CD4-positive, alpha-beta T cell treated with Interleukin-21 for 1 hour (primary cell): ENCODE measurements at places on chromosomes 6 and 20.
A peak's percentile ranks its signal among the peaks of the same experiment; 100 is the strongest.

- DNase-seq = no peak
Observed at GRCh38 chr6:80158478-80158989, 52.1 kb downstream of the BCKDHB start.

- DNase-seq = no peak
Observed at GRCh38 chr6:3032986-3033385, 33.3 kb downstream of the NQO2 start.

GRCh38 chr6:149628875-149629510 is 19.5 kb downstream of the KATNA1 start:
- no peak for DNase-seq

DNA sequence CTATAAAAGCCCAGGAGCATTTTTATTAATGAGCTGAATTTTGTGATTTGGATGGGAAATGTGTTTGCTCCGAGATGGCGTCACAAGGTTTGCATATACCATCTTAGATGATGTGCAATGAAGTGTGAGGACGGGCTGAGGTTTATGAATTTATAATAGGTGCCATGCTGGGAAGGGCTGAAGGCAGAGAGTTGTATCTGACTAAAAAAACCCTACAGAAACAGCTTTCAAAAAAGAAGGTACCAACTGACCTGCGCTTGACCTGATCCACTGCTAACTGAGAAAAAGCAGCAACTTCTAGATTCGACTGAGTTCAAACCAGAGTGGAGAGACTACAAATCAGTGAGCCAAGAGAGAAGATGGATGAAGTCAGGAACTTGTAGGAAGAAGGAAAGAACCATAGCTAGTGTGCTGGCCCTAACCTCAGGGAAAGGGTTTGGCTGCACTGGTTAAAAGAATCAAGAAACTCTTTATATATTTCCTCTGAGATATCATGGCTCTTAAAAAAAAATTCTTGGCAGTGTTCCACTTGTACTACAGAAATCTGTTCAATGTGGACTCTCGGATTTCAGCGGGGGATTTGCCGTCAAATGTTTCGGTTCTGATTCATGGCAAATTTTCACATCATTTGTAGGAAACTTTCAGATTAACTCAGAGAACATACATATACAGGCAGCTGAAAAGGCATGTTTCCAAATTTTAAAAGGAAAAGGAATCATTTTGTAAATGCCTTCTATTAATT is 56.5 kb upstream of the HDGFL1 start:
- DNase-seq = no peak

DNA sequence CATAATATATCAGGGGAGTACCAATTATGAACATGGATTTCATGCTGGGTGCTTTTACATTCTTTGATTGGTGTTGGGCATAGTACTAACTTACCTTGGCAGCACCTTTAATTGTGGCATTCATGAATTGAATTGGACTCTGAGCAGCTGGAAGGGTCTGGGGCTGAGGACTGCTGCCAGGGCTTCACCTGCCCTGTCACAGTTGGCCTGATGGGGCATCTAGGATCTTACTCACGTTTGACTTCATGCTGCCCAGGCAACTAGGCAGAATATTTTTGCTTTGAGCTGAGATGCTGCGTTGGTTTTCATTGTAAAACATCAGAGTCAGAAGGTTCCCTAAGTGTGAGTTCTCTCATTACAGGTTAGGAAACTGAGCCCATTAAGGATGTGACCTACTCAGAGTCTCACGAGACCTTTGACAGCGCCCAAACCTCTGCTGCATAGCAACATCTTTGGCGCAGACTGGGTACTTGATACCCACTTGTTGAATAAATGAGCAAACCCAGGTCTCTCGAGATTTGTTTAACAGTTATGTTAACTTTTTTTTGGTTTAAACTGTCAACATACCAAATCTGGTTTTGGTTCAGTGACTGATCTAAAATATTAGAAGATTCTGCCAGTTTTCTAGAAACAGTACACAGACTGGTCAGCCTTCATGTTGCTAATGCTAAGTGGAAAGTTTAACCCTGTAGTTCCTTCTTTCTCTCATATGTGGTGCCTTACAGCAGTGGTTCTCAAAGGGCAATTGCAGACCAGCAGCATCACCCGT is 104.9 kb downstream of the TCP11 start:
- no peak for DNase-seq

- peak; percentile 33 for DNase-seq
Observed at GRCh38 chr6:46221222-46221793, 50.5 kb upstream of the ENPP5 start.

DNA sequence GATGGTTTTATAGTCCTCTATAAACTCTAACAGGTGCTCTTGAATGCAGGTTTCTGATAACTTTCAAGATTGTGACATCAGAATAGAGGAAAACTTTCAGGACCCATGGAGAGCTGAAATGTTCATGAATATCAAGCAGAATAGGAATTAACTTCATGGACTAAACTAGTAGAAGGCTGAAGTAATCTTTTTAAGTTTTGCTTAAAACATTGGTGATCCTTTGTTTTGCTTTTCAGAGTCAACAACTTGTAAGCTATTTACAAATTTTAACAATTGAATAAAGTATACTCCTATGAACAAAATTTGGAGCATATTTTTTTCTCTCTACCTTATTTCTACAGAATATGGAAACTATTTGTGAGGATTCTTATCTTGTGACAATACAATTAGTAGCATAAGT is 25.2 kb upstream of the GOPC start:
- no peak for DNase-seq

DNA sequence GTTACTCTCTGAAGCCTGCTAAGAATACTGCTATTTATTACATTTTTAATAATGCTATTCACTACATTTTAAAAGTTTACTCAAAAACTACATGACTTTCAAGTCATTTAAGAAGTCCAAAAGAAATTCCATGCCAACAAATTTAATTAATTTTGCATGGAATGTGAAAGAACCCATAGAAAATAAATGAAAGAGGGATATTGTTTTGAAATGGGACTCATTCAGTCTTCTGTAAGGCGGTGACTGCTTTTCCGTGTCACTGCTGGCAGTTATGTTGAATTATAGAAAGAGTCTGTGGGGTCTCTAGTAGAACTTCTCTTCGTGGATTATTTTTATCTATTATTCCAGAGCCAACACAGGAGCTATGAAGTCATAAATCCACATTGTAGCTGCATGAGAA is 211.2 kb downstream of the LAMA2 start:
- DNase-seq = no peak

DNA sequence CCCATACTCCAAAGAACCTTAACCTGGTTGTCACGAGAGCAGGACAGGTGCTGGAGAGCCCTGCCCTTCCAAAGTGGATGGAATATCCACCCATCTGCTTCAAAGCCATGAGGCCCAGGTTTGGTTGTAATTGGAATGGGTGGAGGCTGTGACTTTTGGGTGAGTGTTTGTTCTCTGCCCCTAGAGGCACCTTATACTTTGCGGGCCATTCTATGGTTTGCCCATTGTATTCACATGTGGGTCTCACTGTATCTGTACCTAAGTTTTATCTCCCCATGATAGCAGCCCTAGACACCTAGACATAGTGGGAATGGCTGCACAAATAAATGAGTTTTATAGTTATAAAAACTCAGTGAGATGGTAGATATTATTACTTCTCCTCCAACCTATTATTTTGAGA is 67.1 kb upstream of the NAA20 start:
- DNase-seq = no peak

DNA sequence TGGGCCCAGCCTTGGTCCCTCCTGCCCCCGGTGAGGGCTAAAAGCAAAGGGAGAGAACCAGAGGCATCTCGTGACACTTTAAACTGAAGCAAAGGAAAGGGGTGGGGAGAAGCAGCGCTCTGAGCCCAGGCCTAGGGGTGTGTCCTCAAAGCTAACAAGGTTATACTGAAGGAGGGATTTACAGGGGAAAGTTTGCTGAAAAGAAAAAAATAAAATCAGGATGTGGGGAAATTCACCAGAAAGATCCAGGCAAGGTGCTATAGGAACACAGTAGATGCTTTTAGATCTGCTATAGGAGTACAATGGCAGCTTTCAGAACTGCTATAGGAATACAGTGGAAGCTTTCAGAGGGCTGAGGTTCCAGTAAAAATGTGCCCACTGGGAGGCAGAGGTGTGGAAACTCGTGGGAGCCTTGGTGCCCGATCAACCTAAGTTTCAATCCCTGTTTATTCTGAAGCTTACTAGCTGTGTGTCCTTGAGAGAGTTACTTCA is at the start of gene COL9A1:
Gene COL9A1 (minus strand): TSS at position 51 of the 492 bp plus-strand sequence. CDS start 160 bp downstream, outside the sequence.
- no peak for DNase-seq
